ENCODE measurements at places on chromosomes 4 and X.

DNA sequence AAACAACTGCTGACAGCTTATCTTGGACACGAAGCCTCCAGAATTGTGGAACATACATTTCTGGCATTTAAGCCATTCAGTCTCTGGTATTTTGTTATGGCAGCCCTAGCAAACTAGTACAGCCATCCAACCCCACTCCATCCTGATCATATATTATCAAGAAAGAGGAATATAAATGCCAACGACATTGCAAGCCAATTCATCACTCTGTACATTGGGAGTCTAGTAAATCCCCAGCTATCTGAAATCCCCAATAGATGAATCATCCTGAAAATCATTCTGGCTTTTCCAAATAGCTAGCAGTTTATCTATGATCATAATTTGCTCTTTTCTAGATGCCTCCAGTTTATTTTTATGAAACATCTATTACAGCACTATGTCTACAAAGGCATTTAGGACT is 41.1 kb downstream of the FRMD7 start:
- no peak for DNase-seq

- peak; percentile 49 for DNase-seq
Measured at GRCh38 chrX:15761564-15762191, 23.6 kb downstream of the CA5B start.

- DNase-seq, result no peak
Measured at GRCh38 chrX:118115953-118116712, 477 bp downstream of the KLHL13 start.

DNA sequence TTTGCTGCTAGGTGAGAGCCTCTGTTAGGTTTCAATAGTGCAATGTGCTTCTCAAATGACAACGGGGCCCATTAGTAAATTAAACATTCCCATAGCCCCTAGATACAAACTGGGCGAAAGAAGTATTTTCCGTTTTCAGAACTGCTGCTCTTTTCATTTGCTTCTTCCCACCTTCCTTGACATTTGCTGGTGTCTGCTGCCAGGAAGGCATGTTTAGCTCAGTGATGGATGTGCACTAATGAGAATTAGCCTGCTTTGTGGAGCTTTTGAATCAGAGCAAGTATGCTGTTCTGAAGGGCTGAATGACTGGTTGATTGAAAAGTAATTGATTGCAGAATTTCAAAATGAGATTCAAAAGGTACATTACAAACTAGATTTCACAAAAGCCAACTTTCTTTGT is 57.0 kb downstream of the SHROOM3 start:
- DNase-seq, result no peak

GRCh38 chrX:132708529-132708928 is 219.7 kb upstream of the MBNL3 start:
- DNase-seq, result no peak

All from AG20443 (cell line).